Urothelium cell line (cell line): ENCODE measurements at places on chromosomes 12 and 14.

- DNase-seq, result peak; percentile 69
Observed at GRCh38 chr14:79369359-79370332, 841.7 kb downstream of the DIO2 start.

GRCh38 chr14:50311337-50311971 lies 575 bp downstream of the L2HGDH start:
- DNase-seq, result peak; percentile 96

DNA sequence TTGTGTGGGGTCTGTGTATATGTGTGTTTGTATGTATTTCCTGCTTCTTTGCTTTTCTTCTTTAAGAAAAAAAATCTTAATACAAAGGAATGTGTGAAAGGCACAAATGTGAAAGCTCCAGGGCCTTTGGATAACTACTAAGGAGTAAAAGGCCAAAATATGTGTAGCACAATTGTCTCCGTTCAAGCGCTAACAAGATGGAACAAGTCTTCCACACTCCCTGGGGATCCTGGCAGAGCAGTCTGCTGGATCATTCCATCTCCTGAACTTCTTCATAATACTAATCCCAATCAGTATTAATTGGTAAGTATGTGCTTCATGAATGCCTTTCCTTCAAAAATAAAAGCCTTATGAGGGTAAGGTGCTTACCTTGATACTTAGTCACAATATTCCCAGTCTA lies 462.5 kb upstream of the TBX3 start:
- DNase-seq, result no peak

GRCh38 chr14:69631509-69631908 lies 20.1 kb downstream of the SUSD6 start:
- DNase-seq, result no peak

DNA sequence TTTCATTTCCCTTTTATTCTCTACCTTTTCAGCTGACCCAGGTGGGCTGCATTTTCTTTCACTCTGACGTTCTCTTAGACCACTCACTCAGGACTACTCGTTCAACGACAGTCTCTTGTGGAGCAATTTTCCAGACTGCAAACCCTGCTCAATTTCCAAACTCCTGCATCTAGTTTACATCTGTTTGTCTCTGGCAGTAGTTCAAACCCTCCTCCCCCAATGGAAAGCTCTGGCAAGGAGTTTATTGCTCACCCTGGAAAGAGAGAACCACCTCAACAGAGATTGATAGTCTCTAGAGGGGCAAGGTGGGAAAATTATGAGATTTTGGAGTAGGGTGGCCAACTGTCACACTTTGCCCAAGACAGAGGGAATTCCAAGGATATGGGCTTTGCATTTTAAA lies 130.2 kb downstream of the TSHR start:
- DNase-seq, result no peak

GRCh38 chr14:54796961-54797360 lies 105.7 kb downstream of the GCH1 start:
- peak; percentile 71 for DNase-seq

DNA sequence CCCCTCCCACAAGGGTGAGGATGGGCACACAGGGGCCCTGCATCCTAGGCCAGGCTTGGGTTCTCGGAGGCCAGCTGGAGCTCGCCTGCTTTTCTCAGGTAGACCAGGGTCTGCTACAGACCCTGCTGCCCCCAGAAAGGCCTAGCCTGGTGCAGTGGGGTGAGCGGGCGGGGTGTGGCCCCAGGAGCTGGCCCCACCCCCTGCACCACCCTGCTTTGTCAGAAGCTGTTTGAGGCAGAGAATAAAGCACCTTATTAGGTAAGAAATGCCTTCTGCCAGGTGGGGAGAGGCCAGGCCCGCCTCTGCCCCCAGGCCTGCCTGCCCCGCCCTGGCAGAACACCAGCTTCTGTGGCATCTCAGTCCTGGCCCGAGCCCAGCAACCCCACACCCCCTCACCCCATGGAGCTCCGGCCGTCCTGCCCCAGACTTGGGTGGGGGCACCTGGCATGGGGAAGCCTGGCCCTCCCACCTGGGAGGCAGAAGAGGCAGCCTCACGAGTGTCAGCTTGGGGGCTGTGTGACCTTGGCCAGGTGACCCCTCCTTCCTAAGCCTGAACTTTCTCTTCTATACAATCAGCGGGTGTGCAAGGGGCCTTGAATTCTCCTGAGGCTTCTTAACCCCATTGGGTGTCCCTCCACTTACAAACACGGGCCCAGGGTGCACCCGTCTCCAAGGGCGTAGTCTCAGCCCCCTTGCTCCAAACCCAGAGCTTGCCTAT lies 43.2 kb downstream of the KRT80 start:
- DNase-seq, result peak; percentile 77

DNA sequence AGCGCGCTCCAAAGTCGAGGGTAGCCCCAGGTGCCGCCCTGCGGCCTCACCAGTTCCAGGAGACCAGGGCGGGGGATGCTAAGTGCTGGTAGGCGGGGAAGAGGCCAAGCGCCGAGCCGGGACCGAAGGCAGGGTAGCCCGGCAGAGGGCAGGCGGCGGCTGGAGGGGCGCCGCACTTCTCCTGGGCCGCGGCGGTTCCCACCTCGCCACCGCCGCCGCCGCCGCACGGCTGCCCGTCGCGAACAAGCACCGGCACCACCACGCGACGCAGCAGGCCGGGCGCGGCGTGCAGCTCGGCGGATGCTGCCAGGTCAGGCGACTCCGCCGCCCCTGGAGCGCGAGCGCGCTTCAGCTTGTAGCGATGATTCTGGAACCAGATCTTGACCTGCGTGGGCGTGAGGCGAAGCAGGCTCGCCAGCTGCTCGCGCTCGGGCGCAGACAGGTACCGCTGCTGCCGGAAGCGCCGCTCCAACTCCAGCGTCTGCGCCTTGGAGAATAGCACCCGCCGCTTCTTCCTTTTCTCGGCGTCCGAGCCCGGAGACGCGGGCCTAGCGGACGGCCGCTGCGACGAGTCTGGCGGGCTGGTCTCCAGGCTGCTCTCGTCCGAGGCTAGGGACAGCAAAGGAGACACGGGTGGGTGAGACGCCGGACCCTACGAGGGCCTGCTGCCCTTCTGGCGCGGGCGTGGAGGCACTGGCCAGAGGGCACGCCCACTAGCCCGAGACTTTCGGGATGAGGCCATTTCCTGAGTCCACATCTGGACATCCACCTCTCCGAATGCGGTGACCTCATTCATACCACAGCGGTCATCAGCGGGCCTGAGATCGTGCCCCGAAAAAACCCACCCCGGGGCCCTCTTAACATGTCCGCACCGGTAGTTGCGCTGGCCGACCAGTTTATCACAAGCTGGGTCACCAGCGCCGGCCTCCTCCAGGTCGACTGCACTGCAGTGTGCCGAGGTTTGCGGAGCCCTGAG lies 1.3 kb downstream of the NKX2-8 start:
- DNase-seq, result no peak

DNA sequence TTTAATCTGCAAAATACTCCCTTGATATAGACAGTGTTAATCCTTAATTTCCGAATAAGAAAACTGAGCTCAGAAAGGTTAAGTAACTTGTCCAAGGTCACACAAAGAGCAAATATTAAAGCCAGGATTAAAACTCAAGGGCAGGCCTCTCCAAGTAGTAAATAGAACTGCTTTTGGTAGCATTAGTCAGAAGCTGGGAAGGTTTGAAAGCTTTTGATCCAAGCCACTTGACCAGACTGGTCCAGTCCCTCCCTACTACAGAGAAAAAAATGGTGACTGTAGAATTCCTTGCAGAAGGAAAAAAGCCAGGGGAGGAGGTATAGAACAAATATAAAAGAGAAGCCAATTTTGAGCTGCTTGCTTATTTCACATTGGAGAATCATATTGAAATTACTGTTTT lies 111.5 kb downstream of the NT5DC3 start:
- DNase-seq, result no peak

DNA sequence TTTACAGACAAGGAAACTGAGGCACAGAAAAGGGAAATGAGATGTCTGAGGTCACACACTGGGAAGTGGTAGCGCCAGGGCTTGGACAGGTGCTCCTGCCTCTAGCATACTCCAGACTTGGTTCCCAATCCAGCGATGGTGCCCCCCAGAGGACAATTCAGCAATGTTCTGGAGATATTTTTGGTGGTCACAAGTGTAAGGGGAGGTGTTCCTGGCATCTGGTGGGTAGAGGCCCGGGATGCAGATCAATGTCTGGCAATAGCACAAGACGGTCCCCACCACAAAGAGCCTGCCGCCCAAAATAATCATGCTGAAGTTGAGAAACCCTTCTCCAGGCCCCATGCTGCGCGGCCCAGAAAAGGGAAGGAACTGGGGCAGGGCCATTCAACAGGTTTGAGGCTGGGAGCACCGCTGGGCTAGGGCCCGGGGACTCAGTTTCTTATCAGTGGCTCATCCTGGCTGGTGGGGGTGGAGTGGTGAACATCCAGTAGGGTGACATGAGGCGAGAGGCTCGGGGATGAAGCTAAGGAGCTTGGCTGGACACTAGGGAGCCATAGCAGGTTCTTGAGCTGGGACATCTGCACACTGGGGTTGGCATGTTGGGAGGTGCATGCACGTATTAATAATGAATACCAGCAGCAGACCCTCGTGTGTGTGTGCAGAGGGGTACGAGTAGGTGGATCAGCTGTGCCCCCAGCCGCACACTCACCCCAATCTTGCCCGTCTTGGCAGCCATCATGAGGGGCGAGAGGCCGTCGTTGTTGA lies 35.1 kb downstream of the TRPV4 start:
- no peak for DNase-seq

DNA sequence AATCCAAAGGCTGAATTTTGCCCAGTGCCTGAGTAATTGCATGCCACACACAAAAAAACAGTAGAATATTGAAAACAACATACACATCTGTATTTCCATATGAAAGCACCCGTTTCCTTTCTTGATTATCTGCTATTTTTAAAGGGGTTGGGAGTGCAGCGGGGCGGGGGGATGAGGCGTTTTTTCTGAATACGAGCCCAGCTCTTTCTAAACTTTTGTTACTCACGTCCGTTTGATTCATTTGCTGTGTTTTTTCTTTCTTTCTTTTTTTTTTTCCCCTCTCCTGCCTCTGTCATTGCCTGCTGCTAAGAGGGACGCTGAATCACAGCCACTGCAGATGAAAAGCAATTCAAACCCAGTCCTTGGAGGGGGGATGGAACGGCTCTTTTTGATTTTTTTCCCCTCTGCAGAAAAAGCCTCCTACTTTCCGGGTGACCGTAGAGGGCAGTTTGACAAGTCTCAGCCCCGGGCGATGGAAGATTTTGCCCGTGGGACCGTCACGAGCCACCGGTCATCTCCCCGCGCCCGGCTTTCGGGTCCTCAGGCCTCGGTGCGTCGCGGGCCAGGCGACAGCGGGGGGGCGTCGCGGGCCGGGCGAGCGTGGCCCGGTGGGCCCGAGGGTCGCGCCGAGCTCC lies 572 bp upstream of the RASSF8 start:
- DNase-seq, result no peak

DNA sequence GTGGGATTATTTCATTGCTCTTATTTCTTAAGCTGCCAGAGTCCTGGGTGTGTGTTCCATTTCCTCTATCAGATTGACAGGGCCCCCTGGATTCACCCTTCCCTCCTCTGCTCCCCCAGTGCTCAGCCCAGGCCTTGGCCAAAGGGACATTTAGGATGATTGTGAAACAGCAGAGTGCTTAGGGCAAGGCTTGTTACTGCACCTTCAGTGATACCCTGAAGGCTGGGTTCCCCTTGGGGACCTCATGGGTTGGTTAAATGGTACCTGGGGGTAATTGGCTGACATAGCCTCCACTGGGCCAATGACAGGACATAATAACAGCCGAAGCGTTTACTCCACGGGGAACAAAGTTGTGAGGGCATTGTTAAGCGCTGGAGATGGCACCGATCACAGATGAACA lies 1.3 kb upstream of the KRT72 start:
- no peak for DNase-seq

- DNase-seq, result no peak
Observed at GRCh38 chr12:115474539-115475353, 790.8 kb upstream of the TBX3 start.

DNA sequence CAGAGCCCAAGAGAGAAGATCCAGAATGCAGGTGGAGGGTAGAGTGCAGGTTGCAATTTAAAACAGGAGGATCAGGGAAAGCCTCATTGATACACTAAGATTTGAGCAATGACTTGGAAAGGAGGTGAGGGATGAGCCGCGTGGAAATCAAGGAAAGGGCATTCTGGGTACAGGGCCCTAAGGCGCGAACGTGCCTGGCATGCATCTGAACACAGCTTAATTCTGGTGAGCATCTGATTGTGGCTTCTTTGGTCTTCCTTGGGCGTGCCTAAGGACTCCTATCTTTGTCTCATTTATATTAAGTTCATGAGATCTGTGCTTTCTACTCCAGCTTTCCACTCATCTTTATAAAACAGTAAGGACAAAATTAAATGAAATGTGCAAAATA lies 79.3 kb downstream of the NTF3 start:
- no peak for DNase-seq

GRCh38 chr12:14913381-14913781 lies 25.0 kb downstream of the ERP27 start:
- DNase-seq, result peak; percentile 71

- no peak for DNase-seq
Observed at GRCh38 chr12:126891789-126892188, 1375.2 kb upstream of the TMEM132C start.

DNA sequence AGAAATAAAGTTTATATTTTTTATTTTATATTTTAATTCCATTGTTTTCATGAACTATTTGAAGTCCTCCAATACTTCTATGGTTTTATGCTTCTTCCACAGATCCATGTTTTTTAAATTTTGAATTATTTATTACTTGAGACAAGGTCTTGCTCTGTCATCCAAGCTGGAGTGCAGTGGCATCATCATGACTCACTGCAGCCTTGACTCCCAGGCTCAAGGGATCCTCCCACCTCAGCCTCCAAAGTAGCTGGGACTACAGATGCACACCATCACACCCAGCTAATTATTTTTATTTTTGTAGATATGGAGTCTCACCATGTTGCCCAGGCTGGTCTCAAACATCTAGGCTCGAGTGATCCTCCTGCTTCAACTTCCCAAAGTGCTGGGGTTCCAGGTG lies 28.8 kb upstream of the DLGAP5 start:
- no peak for DNase-seq

DNA sequence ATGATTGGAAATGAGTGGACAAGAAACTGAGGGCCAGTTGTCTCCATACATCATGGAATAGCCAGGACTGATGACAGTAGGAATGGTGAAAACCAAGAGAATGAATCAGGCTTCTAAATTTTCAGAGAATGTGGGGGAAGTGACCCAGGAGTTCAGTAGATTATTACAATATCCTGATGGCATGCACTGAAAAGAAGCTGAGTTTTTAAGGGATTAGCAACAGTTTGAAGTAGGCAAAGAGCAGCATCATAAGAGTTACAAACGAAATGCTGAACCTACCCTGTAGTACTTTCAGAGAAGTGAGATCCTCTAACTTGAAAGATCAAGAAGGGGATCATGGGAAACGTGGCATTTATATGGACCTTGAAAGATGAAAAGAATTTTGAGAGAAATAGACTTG lies 13.2 kb downstream of the SLC2A14 start:
- no peak for DNase-seq

DNA sequence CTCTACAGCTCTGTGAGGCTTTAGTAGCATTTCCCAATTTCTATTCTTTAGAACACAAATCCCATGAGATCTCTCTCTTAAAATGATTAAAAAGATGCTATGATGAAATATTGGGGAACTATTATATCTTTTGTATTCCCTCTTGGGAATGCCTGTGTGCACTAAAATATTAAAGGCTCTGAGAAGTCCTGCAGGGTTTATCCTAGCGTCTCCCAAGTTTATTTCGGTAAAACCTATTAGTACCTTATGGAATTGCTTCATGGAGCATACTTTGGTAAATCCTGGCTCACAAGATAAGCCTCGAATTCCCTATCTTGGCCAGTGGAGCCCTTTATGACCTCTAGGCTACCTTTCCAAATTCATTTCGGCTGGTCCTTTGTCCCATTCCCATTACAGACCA lies 306.8 kb downstream of the VRK1 start:
- DNase-seq, result no peak
